ENCODE measurements at places on chromosomes 13 and 19.

DNA sequence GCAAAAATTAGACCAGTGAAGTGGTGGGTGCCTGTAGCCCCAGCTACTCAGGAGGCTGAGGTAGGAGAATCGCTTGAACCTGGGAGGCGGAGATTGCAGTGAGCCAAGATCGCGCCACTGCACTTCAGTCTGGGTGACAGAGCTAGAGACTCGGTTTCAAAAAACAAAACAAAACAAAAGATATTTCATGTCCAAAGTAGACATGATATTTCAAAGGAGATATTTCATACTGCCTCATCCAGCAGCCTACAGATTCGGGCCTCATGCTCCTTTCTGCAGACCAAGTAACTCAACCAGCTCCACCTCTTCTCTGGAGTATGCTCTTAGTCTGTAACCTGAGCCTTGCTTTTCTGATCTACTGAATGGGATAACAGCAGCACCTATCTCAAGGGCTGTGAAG is 15.0 kb downstream of the ZC3H4 start:
- DNase-seq, result no peak

GRCh38 chr13:87903553-87903952 is 232.4 kb downstream of the SLITRK5 start:
- DNase-seq, result no peak

DNA sequence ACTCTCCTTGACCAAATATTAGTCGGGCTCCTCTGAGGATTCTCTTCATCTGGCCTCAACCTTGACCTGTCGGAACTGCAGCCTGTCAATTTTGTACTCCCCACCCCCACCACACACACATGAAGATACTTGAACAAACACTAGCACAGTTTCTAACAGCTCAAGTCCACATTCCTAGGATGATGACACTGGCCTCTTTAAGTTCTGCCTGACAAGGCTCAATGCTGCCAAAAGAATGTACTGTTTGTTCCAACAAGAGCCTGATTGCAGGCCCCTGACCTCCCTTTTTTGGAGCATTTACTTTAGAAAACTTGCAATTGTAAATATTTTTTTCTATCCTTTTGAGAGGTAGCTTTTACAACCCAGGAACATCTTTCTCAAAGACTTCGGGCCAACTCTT is 169.2 kb upstream of the IRS2 start:
- DNase-seq, result no peak

DNA sequence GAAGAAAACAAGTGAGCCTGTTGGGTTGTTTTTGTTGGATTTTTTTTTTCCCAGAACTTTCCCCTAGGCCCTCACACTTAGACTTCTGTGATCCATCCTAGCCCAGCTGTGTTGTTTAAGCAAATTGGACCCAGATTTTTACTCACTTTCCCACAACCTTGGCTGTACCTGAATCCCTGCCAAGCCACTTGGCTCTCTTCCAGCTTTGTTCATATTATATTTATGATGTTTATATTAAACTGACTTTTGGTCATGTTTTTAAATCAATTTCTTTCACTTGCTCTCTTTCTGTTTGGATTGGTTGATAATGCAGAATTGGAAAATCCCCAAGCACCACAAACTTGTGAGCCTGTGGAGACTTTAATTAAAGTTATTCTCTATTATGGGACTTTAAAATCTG is 16.6 kb downstream of the OLFM4 start:
- DNase-seq, result no peak

GRCh38 chr19:15274477-15274876 is 42.2 kb upstream of the EPHX3 start:
- DNase-seq, result no peak

GRCh38 chr19:1159864-1160595 is 14.0 kb downstream of the SBNO2 start:
- no peak for DNase-seq

- no peak for DNase-seq
These were observed 8.6 kb downstream of the RPS9 start for GRCh38 chr19:54209058-54209810.

GRCh38 chr13:37492741-37493514 is 105.6 kb downstream of the POSTN start:
- DNase-seq, result no peak

Measured in nephron progenitor cell (in vitro differentiated cells).